ENCODE measurements at places on chromosomes 4 and X. TPM values are rescaled to one million over a fixed set of nuclear protein-coding genes. Genes with fewer than 3 reads are reported as not detected.

The ADGRG2 gene
- polyA plus RNA-seq: 0.05 TPM

The AMER1 gene
- polyA plus RNA-seq: 3.1 TPM

The MPC1L gene
- not detected for polyA plus RNA-seq

The ZCCHC18 gene
- polyA plus RNA-seq: 132 TPM

The LRRC66 gene
- 1.2 TPM for polyA plus RNA-seq

The CYLC1 gene
- not detected for polyA plus RNA-seq

The KCNE5 gene
- not detected for polyA plus RNA-seq

The YY2 gene
- 2.4 TPM for polyA plus RNA-seq

The HSD17B13 gene
- polyA plus RNA-seq: not detected

The WDR13 gene
- 217 TPM for polyA plus RNA-seq

The GLRA3 gene
- 0.76 TPM for polyA plus RNA-seq

The XAGE1B gene
- polyA plus RNA-seq: not detected

The GSX2 gene
- 0.87 TPM for polyA plus RNA-seq

The PAGE5 gene
- polyA plus RNA-seq: not detected
